Activated T-helper 1 cell treated with anti-CD3 and anti-CD28 coated beads, Interleukin-12 subunit alpha, Interleukin-12 subunit beta, Interleukin-2, Interleukin-4 antibody, amounts not matched to agents 30 ng/mL and 10 ng/mL and 1 ng/mL, durations not matched to agents 14 hours and 24 hours and 36 hours (primary cell): ENCODE measurements at places on chromosomes 4 and X.
A peak's percentile ranks its signal among the peaks of the same experiment; 100 is the strongest.

DNA sequence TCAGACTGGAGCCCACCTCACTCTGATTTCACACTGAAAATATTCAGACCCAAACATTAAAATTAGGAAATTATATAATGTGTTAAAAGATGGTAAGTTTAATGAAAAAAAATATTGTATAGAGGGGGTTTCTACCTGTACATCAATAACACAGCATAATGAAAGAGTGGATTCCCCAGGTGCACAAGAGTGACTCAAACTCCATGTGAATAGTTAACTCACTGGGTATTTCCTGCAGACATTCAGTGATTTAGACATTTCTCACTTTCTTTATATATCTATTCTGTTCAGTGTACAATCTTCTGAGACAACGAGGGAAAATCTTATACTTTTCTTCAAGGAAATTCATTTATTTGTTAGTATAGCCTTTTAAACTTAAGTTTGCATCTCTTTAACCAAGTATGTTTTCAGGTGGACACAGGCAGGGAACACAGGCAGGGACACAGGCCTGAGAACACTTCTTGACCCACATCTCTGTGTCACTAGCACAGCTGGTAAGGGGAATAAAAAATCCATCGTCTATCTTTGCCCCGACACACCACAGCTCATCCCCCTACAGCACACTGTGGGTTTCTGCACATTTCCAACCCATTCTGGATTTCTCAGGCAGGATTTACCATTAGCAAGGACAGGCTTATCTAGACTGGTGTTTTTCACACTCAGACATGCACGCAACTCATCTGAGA lies 525.5 kb upstream of the BOD1L1 start:
- H3K36me3 ChIP-seq = no peaks in the 10 kb centered on the region
- no peaks in the 10 kb centered on the region for H3K4me1 ChIP-seq
- no peak overlapping the region for H3K27ac ChIP-seq
- no peak overlapping the region for H3K4me3 ChIP-seq
- no peaks in the 10 kb centered on the region for H3K27me3 ChIP-seq

DNA sequence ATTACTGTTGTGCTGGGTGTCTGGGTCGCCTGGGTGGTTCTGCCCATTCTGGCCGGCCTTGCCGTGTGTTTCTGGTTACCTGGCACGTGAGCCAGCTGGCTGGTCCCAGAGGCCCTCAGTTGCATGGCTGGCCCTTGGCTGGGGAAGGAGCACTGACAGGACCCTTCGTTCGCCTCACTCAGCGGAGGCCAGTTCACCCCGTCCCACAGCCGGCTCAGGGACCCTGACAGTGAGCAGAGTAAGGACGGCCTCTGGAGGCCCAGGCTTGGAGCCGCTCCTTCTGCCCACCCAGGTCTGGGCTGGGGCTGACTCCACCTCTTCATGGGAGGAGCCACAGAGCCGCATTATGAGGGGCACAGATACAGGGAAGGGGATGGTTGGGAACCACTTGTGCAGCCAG lies 20.3 kb upstream of the HGFAC start:
- no peak overlapping the region for H3K27ac ChIP-seq
- no peak for DNase-seq

GRCh38 chr4:118345813-118346212 lies 7.0 kb downstream of the PRSS12 start:
- no peak overlapping the region for H3K27ac ChIP-seq
- no peaks in the 10 kb centered on the region for H3K36me3 ChIP-seq
- no peak overlapping the region for H3K4me3 ChIP-seq
- DNase-seq = no peak
- H3K27me3 ChIP-seq = peaks cover 24% of the 10 kb centered on the region

DNA sequence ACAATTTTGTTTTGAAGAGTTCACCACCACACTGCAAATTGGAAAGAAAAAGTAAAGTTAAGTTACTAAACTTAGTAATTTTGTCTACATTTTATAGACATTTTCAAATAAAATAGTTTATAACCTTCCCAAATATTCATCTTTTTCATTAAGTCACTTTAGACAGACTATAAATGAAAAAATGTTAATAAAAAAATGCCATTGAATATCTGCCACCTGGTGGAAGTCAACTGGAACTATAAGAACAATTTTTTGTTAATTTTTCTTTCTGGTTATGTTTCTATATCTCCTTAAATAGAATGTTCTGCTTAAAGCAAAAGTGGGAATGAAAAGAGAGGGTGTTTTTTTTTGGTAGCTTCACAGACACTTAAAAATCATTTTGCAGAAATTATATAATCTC lies 534.4 kb upstream of the PCDH10 start:
- H3K4me3 ChIP-seq = no peak overlapping the region
- no peaks in the 10 kb centered on the region for H3K4me1 ChIP-seq
- no peaks in the 10 kb centered on the region for H3K27me3 ChIP-seq
- no peaks in the 10 kb centered on the region for H3K36me3 ChIP-seq

DNA sequence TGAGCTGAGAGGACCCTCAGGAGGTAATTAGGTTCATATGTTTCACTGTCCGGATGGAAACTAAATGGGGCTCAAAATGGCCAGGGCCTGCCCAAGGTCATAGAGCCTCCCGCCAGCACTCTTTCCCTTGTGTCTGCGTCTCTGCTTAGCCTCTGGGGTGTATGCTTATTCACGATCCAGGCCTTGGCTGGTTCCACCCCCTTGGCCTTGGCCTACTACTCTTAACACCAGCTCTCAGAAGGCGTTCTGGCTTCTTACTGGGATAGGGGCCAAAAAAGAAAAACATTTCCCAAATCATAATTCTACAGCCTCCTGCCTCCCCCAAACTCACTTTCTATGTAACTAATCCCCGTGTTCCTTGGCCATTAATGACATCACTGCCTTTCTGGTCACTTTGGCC lies 68.8 kb downstream of the RTL5 start:
- no peaks in the 10 kb centered on the region for H3K36me3 ChIP-seq
- no peak for DNase-seq
- no peak overlapping the region for H3K4me3 ChIP-seq
- no peaks in the 10 kb centered on the region for H3K4me1 ChIP-seq
- peaks cover 39% of the 10 kb centered on the region for H3K27me3 ChIP-seq

GRCh38 chr4:70236125-70236524 lies 6.3 kb upstream of the CSN3 start:
- H3K4me3 ChIP-seq = no peak overlapping the region
- no peak overlapping the region for H3K27ac ChIP-seq
- no peaks in the 10 kb centered on the region for H3K27me3 ChIP-seq

- H3K36me3 ChIP-seq = peaks cover 33% of the 10 kb centered on the region
- no peaks in the 10 kb centered on the region for H3K27me3 ChIP-seq
- no peak for DNase-seq
- H3K4me3 ChIP-seq = no peak overlapping the region
Measured at GRCh38 chr4:2497931-2498330, 29.0 kb downstream of the RNF4 start.

DNA sequence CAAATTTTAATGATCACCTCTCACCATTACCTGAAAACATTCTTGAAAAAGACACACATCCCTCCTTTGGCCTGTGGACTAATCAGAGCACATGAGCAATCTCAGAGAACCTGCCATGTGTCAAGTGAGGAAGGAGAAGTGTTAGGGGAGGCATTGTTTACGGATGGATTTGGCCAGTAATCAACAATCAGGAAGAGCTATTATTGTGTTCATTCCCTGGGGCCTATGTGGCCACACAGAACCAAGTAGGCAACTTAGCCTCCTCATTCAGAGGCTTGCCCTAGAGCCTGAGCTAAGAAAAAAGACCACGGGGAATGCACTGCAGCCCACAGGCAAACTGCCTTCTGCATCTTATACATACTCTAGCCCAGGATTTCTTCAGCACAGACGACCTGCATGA lies 40.6 kb upstream of the DOCK11 start:
- DNase-seq = no peak
- H3K36me3 ChIP-seq = peaks cover 5% of the 10 kb centered on the region
- H3K4me3 ChIP-seq = no peak overlapping the region
- no peaks in the 10 kb centered on the region for H3K4me1 ChIP-seq

- peaks cover 2% of the 10 kb centered on the region for H3K27me3 ChIP-seq
- H3K4me3 ChIP-seq = no peak overlapping the region
- no peaks in the 10 kb centered on the region for H3K4me1 ChIP-seq
- DNase-seq = no peak
Measured at GRCh38 chrX:119391279-119391678, 7.9 kb upstream of the SLC25A43 start.

DNA sequence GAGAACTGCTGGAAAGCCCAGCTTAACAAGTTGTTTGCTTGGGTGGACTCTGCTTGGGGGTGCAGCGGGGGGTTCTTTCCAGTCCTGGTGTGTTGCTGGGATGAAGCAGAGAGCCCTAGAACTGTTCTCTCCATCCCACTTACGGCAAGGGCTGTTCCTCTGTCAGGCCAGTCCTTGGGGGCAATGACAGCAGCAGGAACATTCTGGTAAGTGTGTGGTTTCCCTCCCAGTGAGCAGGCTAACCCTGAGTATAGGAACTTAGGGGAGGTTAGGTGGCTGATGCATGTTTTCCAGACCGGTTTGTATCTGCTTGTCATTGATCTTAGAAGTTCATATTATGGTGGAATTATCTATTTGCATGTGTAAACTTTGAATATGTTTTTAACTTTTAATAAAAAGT lies 46.9 kb upstream of the TLR2 start:
- peaks cover 30% of the 10 kb centered on the region for H3K36me3 ChIP-seq
- H3K27me3 ChIP-seq = no peaks in the 10 kb centered on the region
- no peak overlapping the region for H3K4me3 ChIP-seq
- H3K4me1 ChIP-seq = peaks cover 7% of the 10 kb centered on the region

GRCh38 chr4:7673121-7673520 lies 238.4 kb upstream of the PSAPL1 start:
- no peak overlapping the region for H3K4me3 ChIP-seq
- H3K27ac ChIP-seq = no peak overlapping the region
- peaks cover 9% of the 10 kb centered on the region for H3K27me3 ChIP-seq
- no peaks in the 10 kb centered on the region for H3K4me1 ChIP-seq
- H3K36me3 ChIP-seq = no peaks in the 10 kb centered on the region

DNA sequence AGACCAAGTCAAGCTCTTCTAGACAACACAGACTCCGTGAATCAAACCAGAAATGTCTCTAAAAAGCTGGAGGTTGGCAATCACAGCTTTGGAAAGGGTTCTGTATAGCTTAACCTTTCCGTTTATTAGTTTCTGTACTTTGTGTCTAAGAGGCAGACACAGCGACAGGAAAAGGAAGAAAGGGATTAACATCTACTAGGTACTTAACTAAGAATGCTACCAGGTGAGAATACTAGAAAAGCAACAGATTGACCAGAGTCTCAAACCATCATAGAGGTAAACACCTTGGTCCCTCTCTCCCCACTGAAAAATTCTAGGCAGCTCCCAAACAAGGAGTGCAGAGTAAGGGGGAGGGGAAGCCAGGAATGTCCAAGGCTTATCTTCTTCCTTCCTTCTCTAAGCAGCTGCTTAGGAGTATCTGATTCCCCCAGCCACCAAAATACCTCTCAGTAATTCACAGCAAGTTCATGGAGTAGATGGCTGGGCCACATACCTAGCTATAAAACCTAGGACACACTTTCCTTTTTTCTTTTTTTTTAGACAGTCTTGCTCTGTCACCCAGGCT lies 80.8 kb downstream of the APBB2 start:
- H3K4me1 ChIP-seq = no peaks in the 10 kb centered on the region
- no peak for DNase-seq
- no peak overlapping the region for H3K4me3 ChIP-seq
- H3K36me3 ChIP-seq = no peaks in the 10 kb centered on the region
- H3K27me3 ChIP-seq = peaks cover 1% of the 10 kb centered on the region

DNA sequence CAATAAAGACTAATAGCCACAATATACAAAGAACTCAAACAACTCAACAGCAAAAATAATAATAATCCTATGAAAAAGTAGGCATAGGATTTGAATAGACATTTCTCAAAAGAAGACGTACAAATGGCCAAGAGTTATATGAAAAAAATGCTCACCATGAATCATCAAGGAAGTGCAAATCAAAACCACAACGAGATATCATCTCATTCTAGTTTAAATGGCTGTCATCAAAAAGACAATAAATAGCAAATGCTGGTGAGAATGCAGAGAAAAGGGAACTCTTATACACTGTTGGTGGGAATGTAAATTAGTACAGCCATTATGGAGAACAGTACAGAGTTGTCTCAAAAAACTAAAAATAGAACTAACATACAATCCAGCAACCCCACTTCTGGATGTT lies 18.8 kb downstream of the TLR6 start:
- H3K27ac ChIP-seq = no peak overlapping the region
- H3K27me3 ChIP-seq = no peaks in the 10 kb centered on the region
- no peak overlapping the region for H3K4me3 ChIP-seq
- H3K4me1 ChIP-seq = peaks cover 16% of the 10 kb centered on the region
- no peak for DNase-seq

- no peak overlapping the region for H3K4me3 ChIP-seq
- peaks cover 29% of the 10 kb centered on the region for H3K36me3 ChIP-seq
- no peak overlapping the region for H3K27ac ChIP-seq
- no peaks in the 10 kb centered on the region for H3K4me1 ChIP-seq
Measured at GRCh38 chr4:88705805-88706492, 8.3 kb upstream of the NAP1L5 start.

GRCh38 chrX:37640142-37640541 lies 45.4 kb upstream of the XK start:
- H3K36me3 ChIP-seq = no peaks in the 10 kb centered on the region
- peaks cover 2% of the 10 kb centered on the region for H3K27me3 ChIP-seq
- no peak overlapping the region for H3K4me3 ChIP-seq
- H3K4me1 ChIP-seq = no peaks in the 10 kb centered on the region

DNA sequence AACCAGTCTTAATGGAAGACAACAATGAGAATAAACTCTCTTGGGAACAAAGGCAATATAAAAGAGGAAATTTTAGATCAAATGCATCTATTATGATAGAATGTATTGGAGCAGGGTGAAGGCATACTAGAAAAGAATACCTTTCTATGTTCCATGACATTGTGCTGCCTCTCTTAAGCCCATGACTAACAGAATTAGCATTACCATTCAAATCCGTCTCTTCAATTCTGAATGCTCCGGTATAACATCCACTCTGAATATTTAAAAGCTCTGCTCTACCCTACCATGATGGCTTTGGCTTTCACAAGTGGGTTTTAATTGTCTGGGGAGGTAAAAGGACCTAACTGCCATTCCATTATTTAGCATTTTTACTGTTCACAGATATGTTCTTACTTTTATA lies 1878.4 kb downstream of the ARAP2 start:
- H3K27me3 ChIP-seq = no peaks in the 10 kb centered on the region
- no peak for DNase-seq
- no peak overlapping the region for H3K4me3 ChIP-seq
- H3K36me3 ChIP-seq = no peaks in the 10 kb centered on the region

DNA sequence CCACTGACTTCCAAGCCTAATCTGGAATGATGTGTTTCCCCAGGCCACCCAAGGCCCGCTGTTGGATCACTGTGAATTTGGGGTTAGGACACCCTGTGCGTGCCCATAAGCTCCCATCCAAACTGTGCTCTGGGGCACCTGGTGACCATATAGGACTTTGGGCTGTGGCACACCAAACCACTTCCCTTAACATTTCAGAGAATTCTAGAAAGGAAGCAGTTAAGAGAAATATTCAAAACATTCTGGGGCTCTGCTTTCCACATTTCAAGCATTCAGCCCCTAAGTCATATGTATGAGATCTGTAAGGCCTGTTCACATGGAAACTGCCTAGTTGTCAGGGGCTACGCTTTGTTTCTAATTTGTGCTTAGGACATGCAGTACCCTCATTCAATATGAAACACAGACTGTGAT lies 14.4 kb downstream of the VGLL1 start:
- H3K4me3 ChIP-seq = no peak overlapping the region
- no peaks in the 10 kb centered on the region for H3K27me3 ChIP-seq
- H3K27ac ChIP-seq = peak overlapping the region; percentile 55
- DNase-seq = peak; percentile 2
- peaks cover 30% of the 10 kb centered on the region for H3K4me1 ChIP-seq
